ENCODE measurements at places on chromosomes 5 and 9.

- no peak for DNase-seq
Observed at GRCh38 chr5:157571357-157571827, 4.2 kb downstream of the ADAM19 start.

GRCh38 chr5:127429928-127430327 lies 87.5 kb upstream of the PRRC1 start:
- DNase-seq: no peak

DNA sequence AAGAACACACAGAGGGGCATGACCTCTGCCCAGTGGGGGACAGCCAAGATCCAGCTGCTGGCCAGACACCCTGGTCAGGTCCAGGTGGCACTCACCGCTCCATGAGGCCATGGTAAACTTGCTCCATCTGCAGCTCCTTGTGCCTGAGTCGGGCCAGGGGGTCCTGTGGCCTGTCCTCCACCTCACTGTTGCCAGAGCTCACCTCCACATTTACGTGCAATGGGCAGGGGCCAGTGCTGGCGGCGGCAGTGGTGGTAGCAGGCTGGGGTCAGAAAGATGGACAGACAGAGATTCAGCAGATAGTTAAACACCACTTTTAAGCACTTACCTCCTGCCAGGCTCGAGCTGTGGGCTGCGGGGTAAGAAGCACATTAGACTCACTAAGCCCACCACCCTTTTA lies 28.0 kb downstream of the AKNA start:
- no peak for DNase-seq

GRCh38 chr9:89358985-89359384 lies 40.7 kb downstream of the SECISBP2 start:
- no peak for DNase-seq

- DNase-seq: no peak
Observed at GRCh38 chr9:93010056-93010455, 48.4 kb upstream of the SUSD3 start.
